ENCODE measurements at places on chromosomes 12 and 14.
A peak's percentile ranks its signal among the peaks of the same experiment; 100 is the strongest.

DNA sequence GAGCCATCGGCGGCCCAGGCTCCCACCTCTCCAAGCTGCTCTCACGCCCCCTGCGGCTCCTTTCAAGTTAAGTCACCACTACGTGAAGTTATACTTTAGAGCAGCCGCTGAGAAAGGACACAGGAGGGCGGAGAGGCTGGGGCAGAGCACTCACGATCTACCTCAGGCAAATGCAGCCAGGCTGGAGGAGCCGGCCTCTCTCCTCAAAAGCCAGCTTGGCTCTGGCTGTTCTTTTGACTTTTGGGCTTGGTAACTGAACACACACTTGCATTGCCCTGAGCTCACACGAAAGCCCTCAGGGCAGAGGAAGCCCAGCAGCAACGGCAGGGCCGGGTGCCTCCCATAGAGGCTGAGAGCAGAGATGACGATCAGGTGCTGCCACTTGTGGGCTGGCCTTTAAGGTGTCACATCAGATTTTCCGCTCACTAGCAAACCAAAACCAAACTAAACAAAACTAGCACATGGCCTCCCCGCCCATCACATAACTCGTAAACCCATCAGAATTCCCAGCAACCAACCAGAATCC is 75.2 kb downstream of the PITPNM2 start:
- peak; percentile 37 for DNase-seq

GRCh38 chr12:123681605-123682004 is 10.7 kb downstream of the TCTN2 start:
- no peak for DNase-seq

DNA sequence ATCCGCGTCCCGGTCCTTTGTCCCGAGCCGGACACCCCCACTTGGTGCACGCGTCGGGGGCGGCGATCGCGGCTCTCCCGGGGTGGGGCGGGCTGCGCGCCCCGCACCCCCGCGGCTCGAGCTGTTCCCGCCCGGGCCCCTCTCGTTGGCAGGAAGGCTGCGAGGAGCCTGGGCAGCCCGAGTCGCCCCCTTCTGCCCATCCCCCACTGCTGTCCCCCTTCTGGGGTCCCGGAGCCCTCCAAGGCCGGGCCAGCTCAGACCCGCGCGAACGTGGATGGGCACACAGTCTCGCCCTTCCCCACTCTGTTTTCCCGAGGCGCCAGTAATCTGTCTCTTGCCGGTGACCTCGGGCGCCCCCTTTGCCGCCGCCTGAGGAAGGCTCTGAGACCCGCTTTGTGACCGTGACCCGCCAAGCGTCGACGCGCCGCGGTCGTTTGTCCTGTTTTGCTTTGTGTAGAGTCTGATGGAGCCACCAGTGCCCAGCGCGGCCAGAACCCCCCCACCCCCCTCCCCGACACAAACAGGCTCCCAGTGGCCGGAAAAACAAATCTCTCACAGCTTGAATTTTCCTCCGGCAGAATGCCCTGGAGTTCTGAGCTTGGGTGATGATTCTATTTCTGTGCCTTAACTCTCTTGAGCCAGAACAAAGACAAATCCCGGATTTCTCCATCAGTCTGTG is 610 bp downstream of the C14orf132 start:
- DNase-seq: no peak

- DNase-seq: no peak
These were observed 4.8 kb downstream of the RPL10L start for GRCh38 chr14:46646796-46647195.

DNA sequence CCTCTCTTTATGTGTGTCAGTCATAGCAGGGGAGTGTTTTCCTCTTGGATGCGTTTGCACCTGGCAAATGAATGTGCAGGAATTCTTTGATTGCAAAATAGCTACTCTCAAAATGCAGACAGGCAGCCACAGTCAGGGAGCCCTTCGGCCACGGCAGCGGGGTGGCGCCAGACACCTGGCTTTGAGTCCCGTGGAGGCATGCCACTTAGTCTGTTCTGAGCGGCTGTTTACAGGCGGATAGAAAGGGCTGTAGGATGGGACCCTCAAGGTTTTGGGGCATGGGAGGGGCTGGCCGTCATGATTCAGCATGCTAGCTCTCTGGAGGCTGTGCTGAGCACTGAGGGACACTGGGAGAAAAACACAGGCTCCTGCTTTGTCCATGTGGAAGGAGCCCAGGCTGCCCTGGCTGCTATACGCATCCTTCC is 117.1 kb downstream of the SLC25A47 start:
- DNase-seq: no peak

DNA sequence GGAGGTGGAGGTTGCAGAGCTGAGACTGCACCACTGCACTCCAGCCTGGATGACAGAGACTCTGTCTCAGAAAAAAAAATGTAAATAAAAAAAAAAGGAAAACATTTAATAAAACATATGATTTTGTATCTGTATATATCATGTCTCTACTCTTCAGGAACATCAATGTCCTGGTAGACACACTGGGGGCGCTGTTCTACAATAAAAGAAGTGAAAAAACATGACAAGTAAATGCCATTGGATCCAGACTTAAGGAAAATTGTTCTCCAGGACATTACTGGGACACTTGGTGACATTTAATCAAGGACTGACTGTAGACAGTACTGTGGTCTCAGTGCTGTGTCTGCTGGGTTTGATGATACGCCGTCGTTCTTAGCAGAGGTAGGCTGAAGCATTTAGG is 15.5 kb upstream of the KLC1 start:
- DNase-seq: no peak

DNA sequence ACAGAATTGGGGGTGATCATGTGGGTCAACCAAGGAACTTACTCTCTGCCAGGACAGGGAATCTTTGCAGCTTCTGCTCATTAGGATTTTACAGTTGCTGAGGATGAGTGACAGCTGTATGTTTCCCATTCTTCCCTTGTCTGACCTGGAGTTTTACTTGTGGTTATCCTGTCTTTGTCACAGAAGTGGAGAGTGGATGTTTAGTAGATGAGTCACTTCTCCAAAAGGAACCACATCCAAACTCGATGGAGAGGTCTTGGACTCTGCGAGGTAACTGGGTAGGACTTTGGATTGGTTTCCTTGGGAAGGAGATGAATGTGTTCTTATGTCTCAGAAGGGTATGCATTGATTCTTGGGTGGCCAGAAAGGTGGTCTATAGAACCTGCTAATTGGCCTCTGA is 53.8 kb upstream of the USP44 start:
- no peak for DNase-seq

DNA sequence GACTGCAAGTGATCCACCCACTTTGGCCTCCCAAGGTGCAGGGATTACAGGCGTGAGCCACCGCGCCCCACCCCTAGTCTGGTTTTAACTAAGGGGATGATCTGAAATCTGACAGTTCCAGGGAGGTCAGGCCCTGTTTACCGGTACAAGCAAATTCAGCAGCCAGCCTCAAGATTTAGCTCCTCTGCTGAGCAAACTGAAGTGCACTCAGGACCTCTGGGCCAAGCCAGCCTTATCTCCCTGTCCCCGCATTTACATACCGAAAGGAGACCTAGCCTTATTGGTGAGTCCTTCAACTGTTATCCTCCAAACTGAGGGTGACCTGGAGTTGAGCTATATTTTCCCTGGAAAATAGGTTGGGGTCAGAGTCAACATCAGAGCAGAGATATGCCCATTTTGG is 835 bp upstream of the ABHD4 start:
- DNase-seq: no peak

GRCh38 chr12:20426957-20427356 is 58.6 kb downstream of the PDE3A start:
- no peak for DNase-seq

DNA sequence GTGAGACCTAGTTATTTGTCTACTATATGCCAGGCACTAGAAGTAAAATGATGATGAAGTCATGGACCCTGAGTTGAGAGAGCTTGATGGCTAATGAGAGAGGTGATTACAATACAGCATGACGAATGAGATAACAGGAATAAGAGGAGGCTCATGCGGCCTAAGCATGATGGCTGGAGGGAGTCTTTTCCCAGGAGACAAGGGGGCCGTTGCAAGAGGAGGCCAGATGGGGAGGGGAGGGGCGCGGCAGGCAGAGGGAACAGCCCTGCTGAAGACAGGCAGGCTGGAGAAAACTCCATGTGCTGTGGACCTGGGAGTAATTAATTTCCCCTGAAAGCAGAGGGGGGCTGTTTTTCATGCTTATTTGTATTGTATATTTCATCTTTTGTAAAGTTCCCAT is 144.7 kb upstream of the RFLNA start:
- no peak for DNase-seq

GRCh38 chr12:94677778-94678177 is 27.4 kb upstream of the TMCC3 start:
- no peak for DNase-seq

GRCh38 chr14:105118646-105119407 is 49.7 kb downstream of the JAG2 start:
- no peak for DNase-seq

GRCh38 chr14:59187802-59188460 is 536 bp upstream of the DAAM1 start:
- DNase-seq: no peak
